Thoracic aorta (tissue), 2 donors: ENCODE measurements at places on chromosomes 3 and 15. TPM values are rescaled to one million over a fixed set of nuclear protein-coding genes. Genes with fewer than 3 reads are reported as not detected.

GRCh38 chr3:175186511-175186910 lies 327.4 kb downstream of the NAALADL2 start:
- no peak overlapping the region for H3K4me3 ChIP-seq
- DNase-seq: no peak
- H3K36me3 ChIP-seq: no peaks in the 10 kb centered on the region
- H3K27ac ChIP-seq: no peak overlapping the region
- H3K27me3 ChIP-seq: no peaks in the 10 kb centered on the region

DNA sequence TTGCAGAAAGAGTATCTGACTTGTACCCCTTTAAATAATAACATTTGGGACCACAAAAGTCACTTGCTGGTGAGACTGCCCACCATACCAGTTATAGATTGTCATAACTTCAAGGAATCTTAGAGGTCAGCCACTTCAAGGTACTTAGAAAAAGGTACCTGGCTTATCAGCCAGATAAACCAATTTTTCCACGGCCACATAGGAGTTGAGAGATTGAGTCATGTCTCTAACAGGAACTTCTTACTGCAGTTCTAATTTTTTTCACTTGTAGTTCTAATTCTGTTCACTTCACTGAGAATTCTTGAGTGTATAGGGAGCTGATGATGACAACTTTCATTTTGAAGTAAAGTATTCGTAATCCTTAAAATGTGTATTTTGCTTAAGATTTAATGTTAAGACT lies 317.1 kb upstream of the CBLB start:
- H3K36me3 ChIP-seq: no peaks in the 10 kb centered on the region
- H3K4me1 ChIP-seq: no peaks in the 10 kb centered on the region
- H3K27me3 ChIP-seq: no peaks in the 10 kb centered on the region
- no peak overlapping the region for H3K27ac ChIP-seq
- no peak for DNase-seq
- no peak overlapping the region for H3K4me3 ChIP-seq

GRCh38 chr3:168362661-168363247 lies 267.0 kb upstream of the GOLIM4 start:
- DNase-seq: no peak
- H3K27ac ChIP-seq: no peak overlapping the region
- no peaks in the 10 kb centered on the region for H3K4me1 ChIP-seq
- no peak overlapping the region for H3K4me3 ChIP-seq

DNA sequence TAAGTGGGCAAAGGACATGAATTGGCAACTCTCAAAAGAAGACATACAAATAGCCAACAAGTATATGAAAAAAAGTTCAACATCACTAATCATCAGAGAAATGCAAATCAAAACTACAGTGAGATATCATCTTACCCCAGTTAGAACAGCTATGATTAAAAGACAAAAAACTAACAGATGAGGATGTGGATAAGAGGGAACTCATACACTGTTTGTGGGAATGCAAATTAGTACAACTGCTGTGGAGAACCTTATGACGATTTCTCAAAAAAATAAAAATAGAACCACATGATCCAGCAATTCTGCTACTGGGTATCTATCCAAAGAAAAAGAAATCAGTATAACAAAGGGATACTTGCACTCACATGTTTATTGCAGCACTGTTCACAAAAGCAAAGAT lies 28.6 kb downstream of the NEK10 start:
- no peak overlapping the region for H3K4me3 ChIP-seq
- H3K27me3 ChIP-seq: no peaks in the 10 kb centered on the region
- H3K4me1 ChIP-seq: no peaks in the 10 kb centered on the region
- DNase-seq: no peak

GMPS gene
- 31.8 TPM for total RNA-seq

PDCD7 gene
- 26.7 TPM for total RNA-seq

OCA2 gene
- total RNA-seq: 8.0 TPM
